ENCODE measurements at places on chromosomes 5 and 9. TPM values are rescaled to one million over a fixed set of nuclear protein-coding genes. Genes with fewer than 3 reads are reported as not detected.
A peak's percentile ranks its signal among the peaks of the same experiment; 100 is the strongest.

The GGTA1 gene
- under 0.01 TPM for total RNA-seq

DNA sequence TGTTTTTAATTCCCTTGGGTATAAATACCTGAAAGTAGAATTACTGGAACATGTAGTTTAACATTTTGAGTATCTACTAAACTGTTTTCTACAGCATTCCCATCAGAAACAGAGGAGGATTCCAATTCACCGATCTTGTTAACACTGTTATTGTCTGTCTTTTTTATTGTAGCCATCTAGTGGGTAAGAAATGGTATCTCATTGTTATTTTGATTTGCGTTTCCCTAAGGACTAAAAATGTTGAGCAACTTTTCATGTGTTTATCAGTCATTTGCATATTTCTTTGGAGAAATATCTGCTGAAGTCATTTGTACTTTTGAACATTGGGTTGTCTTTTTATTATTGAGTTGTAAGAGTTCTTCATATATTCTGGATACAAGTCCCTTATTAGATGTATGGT is 135.2 kb upstream of the NFIL3 start:
- DNase-seq: peak; percentile 39
- H3K27me3 ChIP-seq: no peaks in the 10 kb centered on the region
- H3K4me3 ChIP-seq: no peak overlapping the region
- H3K4me1 ChIP-seq: no peaks in the 10 kb centered on the region
- H3K36me3 ChIP-seq: no peaks in the 10 kb centered on the region

- no peaks in the 10 kb centered on the region for H3K27me3 ChIP-seq
- no peak overlapping the region for H3K4me3 ChIP-seq
- DNase-seq: no peak
- no peaks in the 10 kb centered on the region for H3K36me3 ChIP-seq
- H3K4me1 ChIP-seq: no peaks in the 10 kb centered on the region
Measured at GRCh38 chr5:168137265-168137664, 154.2 kb upstream of the WWC1 start.

DNA sequence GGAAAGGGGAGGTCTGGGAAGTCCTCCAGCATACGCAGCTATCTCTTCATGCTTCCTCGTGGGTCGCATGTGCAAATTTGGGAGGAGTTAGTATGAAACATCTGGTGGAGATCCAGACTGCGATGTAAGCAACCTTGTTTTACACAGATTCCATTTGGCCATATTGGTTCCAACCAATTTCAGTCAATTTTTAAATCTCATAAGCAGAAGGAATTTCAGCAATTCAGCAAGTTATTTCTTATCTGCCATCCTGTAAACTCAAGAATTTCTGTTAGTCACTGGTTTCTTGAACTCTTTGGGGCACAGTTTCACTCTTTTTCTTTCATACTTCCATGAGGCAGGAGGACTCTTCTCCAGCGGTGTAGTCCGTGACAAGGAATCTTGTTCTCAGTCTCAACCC is 130.4 kb upstream of the CLINT1 start:
- H3K27ac ChIP-seq: no peak overlapping the region
- H3K27me3 ChIP-seq: no peaks in the 10 kb centered on the region
- peak; percentile 39 for DNase-seq
- no peaks in the 10 kb centered on the region for H3K36me3 ChIP-seq
- no peaks in the 10 kb centered on the region for H3K4me1 ChIP-seq
- no peak overlapping the region for H3K4me3 ChIP-seq

The ZNG1E gene
- total RNA-seq: 23.4 TPM

GRCh38 chr5:37811866-37812265 is 28.0 kb downstream of the GDNF start:
- DNase-seq: no peak
- no peaks in the 10 kb centered on the region for H3K4me1 ChIP-seq
- H3K4me3 ChIP-seq: no peak overlapping the region
- H3K27me3 ChIP-seq: no peaks in the 10 kb centered on the region
- H3K36me3 ChIP-seq: no peaks in the 10 kb centered on the region
- no peak overlapping the region for H3K27ac ChIP-seq

Measured in fibroblast of lung (primary cell).